Caudate nucleus (tissue), 63 donors: ENCODE measurements at places on chromosomes 11 and 22.

GRCh38 chr11:46484101-46484500 lies 92.5 kb upstream of the CHRM4 start:
- DNase-seq, result no peak

DNA sequence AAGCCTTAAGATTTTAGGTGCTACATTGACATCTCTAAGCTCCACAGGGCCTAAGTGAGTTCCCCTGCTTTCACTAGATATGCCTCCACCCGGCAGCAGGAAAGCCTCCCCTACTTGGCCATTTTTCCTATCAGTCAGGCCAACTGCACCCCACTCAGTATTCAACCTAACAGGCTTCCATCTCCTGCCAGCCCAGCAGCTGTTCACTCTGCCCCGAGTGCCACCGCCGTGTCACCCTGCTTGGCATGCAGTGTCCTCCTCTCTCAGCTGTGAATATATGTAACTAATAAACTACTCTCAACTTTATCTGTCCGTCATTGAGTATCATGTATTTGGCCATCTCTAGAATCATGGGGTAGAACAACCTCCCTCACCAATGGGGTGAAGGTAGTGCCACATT lies 9.0 kb upstream of the OR6M1 start:
- no peak for DNase-seq

DNA sequence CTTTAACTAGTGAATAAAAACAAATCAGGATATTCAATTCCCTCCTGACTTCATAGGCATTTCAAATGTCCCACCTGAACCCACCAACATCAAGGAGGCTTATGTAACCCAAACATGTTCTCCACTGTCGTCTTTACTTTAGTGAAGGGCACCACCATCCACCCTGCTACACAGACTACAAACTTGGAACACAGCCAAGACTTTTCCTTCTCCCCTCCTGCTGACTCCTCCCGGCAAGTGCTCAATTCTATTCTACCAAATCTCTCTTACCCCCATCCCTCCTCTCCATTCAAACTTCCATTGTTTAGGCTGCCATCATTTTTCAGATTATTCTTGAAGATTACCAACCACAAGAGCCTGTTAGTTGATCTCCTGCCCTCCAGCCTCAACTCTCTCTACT lies 24.3 kb downstream of the SAAL1 start:
- DNase-seq, result no peak

GRCh38 chr22:31295360-31295759 lies 3.1 kb upstream of the PIK3IP1 start:
- DNase-seq, result no peak

GRCh38 chr11:120637131-120637530 lies 125.6 kb downstream of the GRIK4 start:
- no peak for DNase-seq

GRCh38 chr22:41848468-41848867 lies 15.6 kb downstream of the SREBF2 start:
- DNase-seq, result no peak

GRCh38 chr22:37267135-37267587 lies 15.1 kb upstream of the CYTH4 start:
- no peak for DNase-seq

DNA sequence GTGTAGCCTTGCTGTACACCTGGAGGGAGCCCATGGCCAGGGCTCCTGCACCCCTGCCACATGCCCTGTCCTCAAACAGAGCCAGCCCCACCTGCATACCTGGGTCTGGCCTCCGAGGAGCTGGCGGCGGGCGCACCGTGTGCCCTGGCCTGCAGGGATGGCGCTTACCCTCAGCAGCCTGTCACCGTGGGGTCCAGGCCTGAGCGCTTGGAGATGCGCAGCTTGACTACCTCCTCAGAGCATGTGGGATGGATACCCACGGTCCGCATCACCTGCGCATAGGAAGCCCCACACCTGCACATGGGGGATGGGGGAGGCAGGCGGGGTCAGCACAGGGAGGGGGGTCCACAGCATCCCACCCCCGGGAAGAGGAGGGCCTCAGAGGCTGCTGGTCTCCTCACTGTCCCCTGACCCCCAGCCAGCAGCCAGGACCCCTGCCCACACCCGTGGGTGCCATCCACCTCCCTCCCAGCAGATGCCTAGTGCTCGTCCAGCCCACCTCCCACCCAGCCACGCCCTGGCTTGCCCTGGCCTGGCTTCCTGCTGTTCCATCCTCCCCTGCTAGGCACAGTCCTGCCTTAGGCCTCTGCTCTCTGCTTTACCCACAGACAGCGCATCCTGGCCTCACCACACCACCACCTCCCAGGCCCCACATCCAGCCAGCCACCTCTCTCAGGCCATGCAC lies 22.4 kb upstream of the GNB1L start:
- no peak for DNase-seq

DNA sequence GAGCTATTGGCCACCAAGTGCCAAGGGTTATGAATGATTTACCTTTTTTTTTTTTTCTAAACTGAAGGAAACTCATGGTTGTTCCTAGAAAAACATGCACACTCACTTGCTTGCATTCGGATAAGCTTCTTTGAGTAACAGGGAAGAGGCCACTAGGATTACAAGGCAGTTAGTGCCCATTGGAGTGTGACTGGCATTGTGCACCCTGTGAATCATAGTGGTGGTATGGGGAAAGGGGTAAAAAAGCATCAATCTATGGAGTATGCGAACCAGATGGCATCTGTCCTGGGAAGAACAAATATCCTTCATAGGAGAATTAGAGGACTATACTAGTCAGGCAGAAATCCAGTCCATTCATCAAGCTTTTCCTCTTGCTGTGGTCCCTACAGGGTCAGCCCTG lies 24.2 kb downstream of the CD44 start:
- DNase-seq, result no peak

GRCh38 chr22:36455571-36456463 lies 25.6 kb downstream of the TXN2 start:
- no peak for DNase-seq

DNA sequence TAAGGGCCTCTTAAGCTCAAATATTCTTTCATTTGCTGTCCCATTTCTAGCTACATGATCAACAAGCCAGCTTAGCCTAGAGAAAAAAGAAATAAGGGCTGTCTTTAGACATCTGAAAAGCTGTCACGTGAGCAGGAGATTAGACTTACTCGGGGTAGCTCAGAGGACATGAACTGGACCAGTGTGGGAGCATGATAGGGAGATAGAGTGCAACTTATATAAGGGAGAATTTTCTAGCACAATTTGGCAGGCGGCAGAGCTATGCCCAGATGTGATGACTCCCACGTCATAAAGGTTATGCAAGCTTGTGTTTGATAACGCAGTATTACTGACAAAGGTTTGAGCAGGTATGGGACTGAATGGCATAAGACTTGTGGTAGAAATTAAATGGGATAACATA lies 28.2 kb upstream of the TPBGL start:
- DNase-seq, result no peak

GRCh38 chr11:67024966-67025365 lies 2.0 kb downstream of the SYT12 start:
- DNase-seq, result no peak

- no peak for DNase-seq
Measured at GRCh38 chr11:123474994-123475393, 44.9 kb downstream of the GRAMD1B start.

- no peak for DNase-seq
Measured at GRCh38 chr11:71476926-71477640, 24.1 kb downstream of the NADSYN1 start.

DNA sequence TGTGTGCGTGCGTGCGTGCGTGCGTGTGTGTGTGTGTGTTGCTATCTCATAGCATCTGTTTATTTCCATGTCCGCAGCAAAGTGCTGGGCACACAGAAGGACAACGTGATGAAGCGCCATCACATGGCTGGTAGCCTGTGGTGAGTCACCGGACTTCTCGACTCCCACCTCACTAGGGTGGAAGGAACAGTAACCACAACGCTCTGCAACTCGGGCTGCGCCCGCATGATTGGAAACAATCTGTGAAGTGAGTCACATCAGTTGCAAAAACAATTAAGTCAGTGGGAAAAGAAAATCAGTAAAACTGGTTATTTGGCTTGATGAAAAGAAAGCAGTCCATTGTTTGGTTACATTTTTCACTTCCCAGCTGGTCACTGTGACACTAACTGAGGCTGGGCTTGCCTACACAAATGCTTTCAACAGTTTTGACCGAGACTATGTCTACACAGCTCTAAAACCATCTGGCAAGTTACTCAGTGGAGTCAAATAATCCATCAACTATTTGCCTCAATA lies 437.3 kb upstream of the CADM1 start:
- DNase-seq, result no peak

DNA sequence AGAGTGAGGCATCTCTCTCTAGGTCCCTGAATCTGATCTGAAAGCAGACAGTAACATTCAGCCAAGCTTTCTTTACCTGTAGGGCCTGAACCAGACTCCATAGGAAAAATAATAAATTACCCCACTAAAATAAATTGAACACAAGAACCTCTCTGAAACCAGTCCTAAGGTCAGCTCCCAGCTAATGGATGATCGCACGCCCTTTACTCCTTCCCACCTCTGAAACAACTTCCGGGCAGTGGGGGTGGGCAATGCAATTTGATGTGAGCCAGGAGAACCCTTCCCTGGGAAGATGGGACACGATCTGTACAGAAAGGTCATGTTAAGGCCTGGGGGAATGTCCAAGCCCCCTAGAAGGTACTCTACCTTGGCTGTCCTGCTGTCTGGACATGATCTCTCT lies 71.2 kb downstream of the MICAL3 start:
- DNase-seq, result no peak

DNA sequence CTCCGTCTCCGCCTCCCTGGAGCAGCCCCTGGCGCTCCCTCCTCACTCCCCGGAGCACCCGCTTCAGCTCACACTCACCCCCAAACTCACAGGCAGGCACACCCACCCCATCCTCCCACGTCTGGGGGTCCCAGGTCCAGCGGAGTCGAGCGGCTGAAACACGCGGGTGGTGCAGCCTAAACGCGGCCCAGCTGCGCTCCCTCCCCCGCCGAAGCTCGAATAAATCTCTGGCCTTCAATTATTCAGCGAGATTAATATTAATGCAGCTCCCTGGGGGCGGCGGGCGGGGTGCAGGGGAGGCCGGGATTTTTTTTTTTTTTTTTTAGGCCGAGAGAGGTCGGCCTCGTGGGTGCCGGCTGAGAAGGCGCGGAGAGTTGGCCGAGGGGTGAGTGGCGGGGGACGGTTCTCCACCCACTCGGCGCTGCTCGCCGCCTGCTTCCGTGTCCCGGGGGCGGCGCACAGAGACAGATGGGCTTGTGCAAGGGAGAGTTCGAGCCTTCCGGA lies 524 bp upstream of the SLC1A2 start:
- no peak for DNase-seq

DNA sequence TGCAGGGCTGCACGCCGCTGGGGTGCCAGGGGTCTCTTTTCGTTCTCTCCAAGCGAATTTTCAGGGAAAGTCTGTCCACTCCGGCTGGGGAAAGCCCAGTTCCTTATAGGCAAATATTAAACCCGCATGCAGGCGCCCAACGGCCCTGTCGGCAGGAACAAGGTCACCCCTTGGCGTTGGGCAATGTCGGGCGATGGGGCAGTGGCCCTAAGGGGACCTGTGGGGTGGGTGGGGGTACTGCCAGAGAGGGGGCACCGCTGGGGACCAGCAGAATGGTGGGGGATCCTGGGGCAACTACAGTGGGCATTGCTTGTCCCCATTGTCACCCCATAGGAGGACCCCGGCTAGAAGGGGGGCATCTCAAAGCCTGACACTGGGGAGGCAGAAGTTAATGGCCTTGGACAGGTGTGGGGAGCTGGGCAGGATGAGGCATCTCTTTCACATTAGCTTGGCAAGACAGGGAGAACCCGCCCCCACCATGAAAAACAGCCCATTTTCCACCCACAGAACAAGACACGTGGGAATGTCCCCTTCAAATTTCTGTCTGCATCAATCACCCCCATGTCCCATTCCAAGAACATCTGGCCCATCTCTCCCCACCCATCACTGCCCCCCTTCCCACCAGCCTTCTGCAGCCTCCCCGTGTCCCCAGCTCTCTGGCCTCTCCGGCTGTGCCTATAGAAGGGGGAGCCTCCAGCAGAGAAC lies 5.5 kb upstream of the IGF2 start:
- DNase-seq, result no peak

DNA sequence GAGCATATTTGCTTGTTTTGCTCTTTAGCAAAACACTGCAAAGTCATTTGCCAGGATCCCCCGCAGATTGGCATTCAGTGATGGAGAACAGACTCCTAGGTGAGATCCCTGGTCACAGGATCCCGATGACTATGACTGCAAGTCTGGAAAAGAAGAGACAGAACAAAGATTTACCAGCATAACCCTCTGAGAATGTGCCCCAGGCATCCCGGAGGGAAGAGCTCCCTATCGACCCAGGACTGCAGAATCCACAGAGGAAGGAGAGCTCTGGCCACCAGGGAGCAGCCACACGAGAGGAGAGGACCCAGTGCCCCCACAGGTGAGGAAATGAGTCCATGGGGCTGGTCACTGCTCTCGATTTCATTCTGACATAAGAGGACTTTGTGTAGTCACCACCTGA lies 105.2 kb downstream of the ZNF280B start:
- no peak for DNase-seq

GRCh38 chr22:43883012-43883661 lies 8.7 kb downstream of the PNPLA5 start:
- DNase-seq, result no peak

GRCh38 chr11:86941077-86941870 lies 13.9 kb downstream of the FZD4 start:
- DNase-seq, result no peak

DNA sequence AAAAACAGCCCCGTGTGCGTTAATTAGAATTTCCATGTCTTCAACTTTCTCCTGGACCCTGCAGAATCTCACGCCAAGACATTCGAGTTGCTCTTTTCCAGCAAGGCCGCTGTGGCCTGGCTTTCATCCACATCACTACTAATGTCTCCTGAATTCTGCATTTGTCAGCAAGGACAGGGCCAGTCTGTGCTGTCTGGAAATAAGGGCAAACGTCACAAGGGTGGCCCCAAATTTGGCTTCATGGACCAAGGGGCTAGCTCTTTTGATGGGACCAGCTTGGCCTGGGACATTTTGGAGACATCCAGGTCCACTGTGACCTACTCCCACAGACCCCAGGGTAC lies 33.4 kb downstream of the KCNQ1OT1 start:
- DNase-seq, result no peak

GRCh38 chr11:61688365-61689163 lies 8.4 kb downstream of the DAGLA start:
- DNase-seq, result no peak

DNA sequence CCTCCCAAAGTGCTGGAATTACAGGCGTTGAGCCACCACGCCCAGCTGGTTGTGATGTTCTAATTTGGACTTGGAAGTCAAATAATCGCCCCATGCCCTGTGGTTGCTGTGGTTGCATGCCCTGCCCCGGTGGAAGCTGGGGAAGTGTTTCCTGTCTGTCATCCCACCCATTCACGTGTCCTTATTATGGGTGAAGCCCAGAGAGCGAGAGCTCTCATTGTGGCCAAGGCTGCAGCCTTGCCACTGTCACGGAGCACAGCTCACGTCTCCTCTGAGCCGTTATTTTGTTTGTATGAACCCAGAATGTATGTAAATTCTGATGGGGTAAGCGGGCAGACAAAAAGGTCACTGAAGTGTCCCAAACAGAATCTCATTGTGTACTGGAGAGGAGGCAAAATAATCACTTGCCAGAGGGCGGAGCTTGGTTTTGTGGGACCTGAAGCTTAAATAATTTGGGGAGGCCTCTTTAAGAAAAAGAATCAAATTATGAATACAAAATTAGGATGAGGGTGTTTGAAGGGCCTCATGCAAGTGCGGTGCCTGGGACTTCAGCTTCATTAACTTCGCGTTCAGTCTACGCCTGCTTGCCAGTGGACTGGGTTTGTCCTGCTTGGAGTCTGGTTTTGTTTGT lies 25.8 kb upstream of the TREH start:
- DNase-seq, result no peak

GRCh38 chr11:113023228-113023627 lies 62.0 kb downstream of the NCAM1 start:
- no peak for DNase-seq

GRCh38 chr11:126914941-126915340 lies 85.6 kb downstream of the KIRREL3 start:
- no peak for DNase-seq
